ENCODE measurements at places on chromosomes 2 and 18. TPM values are rescaled to one million over a fixed set of nuclear protein-coding genes. Genes with fewer than 3 reads are reported as not detected.
A peak's percentile ranks its signal among the peaks of the same experiment; 100 is the strongest.

GRCh38 chr18:4454537-4455112, 482 bp downstream of the DLGAP1 start:
- H3K4me3 ChIP-seq, result peak overlapping the region; percentile 76
- H3K27ac ChIP-seq, result no peak overlapping the region
- H3K4me1 ChIP-seq, result no peaks in the 10 kb centered on the region
- DNase-seq, result no peak
- no peaks in the 10 kb centered on the region for H3K27me3 ChIP-seq
- no peaks in the 10 kb centered on the region for H3K36me3 ChIP-seq

- H3K27me3 ChIP-seq, result no peaks in the 10 kb centered on the region
- peaks cover 27% of the 10 kb centered on the region for H3K36me3 ChIP-seq
- no peak overlapping the region for H3K4me3 ChIP-seq
- no peak for DNase-seq
- no peaks in the 10 kb centered on the region for H3K4me1 ChIP-seq
Measured at GRCh38 chr18:79971986-79972385, 7.5 kb downstream of the HSBP1L1 start.

DNA sequence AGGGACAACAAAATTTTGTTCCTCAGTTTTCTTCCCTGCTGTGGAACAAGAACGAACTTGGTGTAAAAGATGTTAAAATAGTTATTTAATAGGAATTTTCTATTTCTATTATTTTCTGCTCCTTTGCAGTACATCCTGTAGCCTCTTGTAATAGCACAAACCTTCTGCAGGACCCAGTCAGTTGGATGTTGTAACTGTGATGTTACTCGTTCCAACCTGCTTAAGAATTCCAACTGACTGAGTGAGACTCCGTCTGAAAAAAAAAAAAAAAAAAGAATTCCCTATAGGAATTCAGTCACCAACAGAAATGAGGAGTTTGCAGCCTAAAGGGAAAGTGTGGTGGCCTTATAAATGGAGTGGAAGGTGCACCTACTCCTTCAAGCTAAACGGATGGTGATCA, 46.4 kb upstream of the CDH20 start:
- H3K27ac ChIP-seq, result no peak overlapping the region

The SALL3 gene
- total RNA-seq, result not detected
